ENCODE measurements at places on chromosomes 4 and X.

DNA sequence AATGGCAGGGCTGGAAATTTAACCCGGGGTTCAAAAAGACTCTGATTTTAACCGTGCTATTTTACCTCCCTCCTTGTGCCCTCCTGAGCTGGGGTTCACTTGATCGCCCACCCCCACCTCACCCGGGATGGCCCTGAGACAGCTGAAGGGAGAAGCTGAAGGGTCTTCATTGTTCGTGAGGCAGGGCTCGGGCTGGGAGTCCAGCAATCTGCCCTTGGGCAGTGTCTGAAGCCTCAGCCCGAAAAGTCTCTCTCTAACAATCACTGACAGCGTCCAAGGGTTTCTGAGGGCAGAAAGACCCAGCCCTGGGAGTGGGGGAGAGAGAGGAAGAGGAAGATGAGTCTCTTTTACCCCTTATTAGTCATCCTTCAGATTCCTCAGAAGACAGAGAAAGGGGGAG is 39.4 kb upstream of the PHOX2B start:
- no peak for DNase-seq

GRCh38 chr4:16235209-16235608 is 8.9 kb upstream of the TAPT1 start:
- DNase-seq: no peak

- no peak for DNase-seq
Measured at GRCh38 chr4:68272860-68273259, 27.4 kb upstream of the TMPRSS11B start.

DNA sequence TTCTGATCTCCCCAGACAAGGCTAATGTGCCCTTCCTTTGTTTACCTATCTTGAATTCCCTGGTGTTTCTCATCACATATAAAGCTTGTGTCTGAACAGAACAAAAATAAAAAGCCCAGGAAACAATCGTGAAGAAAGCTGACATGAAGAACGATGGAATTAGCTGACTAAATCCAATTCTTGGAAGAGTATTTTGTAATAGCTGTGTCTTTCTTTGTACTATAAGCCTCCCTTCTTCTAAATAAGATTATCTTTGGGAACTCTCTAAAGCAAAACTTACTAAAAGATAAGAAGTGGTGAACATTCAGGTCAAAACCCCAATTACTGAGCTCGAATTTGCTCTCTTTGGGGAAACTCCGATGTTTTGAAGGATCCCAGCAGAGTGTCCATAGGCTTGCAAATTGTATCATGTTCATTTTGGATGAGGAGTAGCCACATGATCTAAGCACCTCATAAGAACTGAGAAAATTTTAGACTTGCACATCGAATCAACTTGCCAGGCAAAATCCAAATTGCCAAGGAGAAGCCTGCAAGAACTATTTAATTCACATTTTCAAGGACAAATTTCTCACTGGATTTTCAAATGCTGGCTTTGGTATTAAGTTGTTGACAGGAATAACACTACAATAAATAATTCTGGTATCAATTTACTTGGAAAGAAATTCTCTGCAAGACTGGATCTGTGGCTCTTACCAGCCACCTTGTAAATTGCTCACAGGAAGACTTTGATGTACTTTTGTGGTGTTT is 106.2 kb downstream of the LNX1 start:
- no peak for DNase-seq

GRCh38 chrX:48715876-48716502 is 19.5 kb downstream of the SUV39H1 start:
- DNase-seq: no peak

GRCh38 chr4:6956087-6956433 is 46.4 kb downstream of the TBC1D14 start:
- no peak for DNase-seq

DNA sequence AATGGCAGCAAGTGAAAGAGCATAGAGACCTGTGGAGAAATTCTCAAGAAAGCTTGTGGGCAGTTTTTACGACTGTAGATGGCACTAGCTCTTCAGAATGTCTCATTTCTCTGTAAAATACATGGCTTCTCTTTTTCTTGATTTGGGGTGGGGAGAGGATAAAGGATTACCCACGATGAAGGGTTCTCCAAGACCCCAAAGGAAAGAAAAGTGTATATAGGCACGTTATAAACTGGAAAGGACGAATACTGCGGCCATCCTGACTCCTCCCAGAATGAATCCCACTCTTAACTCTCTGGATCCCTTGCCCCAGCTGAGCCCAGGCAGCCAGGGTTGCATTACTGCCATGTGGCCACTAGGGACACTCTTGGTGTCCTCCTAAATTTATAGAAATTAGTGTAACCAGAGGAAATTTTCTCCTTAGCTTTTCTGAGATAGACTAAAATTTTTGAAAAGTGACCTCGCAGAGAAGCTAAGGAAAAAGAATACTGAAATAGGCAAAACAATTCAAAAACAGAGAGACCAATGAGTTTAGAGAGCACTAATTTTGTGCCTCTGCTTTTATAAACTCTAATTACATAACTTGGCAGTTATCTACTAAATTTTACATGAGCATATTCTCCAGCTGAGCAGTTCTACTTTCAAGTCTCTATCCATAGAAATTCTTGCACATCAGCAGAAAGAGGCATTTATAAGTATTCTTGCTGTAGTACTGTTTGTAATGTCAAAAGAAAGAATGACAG is 37.8 kb upstream of the PCDH19 start:
- peak; percentile 6 for DNase-seq

DNA sequence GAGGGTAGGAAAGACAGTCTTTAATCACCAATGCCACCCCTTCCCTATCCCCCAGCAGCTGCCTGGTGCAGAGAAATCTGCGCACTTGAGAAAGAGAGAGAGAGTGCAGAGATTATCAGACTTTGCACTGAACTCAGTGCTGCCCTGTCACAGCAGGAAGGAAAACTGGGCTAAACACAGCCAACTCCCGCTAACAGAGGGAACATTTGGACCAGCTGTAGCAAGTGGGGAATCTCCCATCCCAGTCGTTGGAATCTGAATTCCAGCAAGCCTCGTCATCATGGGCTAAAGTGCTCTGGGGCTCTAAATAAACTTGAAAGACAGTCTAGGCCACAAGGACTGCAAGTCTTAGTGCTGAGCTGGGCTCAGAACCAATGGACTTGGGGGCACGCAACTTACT is 168.7 kb downstream of the DLG3 start:
- DNase-seq: no peak

- DNase-seq: no peak
Measured at GRCh38 chrX:114390251-114390796, 193.6 kb upstream of the HTR2C start.

DNA sequence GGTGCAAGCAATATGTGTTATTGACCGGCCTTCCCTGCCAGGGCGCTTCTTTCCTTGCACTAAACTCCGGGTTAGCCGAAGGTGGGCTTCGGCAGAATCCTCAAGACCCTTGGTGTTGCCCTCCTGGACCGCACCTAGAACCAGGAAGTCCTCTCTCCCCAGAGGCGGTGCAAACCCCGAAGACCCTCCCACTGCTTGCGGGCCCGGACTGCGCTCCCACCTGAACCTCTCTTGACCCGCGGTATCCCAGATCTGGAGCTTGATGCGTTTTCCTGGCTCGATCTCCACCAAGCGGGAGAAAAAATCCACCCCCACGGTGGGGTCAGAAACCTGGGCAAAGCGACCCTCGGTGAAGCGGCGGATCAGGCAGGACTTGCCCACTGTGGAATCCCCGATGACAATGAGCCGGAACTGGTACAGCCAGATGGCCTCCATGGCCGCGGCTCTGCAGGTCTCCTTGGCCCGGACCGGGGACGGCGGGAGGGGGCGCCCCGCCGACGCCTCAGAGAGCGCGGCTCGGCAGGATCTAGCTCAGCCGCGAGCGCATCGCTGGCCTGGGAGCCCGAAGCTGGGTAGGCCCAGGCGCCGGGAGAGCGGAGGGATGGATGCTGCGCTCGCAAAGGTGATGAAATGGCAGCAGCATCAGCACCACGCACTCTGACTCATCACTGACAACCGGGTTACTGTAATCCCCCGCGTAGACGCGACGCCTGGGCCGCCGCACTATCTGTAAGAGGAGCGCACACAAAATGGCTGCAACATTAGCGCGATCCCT is at the start of gene RAB39B:
Gene RAB39B (minus strand): TSS at position 638 of the 775 bp plus-strand sequence. CDS start 203 bp downstream, at position 435.
- DNase-seq: peak; percentile 52

DNA sequence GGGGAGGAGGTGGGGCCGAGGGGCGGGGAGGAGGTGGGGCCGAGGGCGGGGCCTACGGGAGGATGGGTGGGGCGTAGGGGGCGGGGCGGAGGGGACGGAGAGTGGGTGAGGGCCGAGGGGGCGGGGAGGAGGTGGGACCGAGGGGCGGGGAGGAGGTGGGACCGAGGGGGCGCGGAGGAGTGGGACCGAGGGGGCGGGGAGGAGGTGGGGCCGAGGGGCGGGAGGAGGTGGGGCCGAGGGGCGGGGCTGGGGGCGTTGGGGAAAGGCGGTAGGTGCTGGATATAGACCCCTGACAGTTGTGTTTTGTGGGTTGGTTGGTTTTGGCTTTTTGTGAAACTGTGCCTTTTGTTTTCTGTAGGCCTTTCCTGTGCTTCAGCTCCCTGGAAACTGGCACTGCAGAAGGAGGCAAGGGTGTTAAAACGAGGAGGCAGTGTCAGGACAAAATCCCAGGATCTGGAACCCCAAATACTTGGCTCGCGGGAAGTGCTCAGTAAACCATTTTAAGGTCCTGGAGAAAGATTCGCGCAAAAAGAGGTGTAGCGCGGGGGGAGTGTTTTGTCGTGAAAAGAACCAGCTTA is 580 bp upstream of the MMGT1 start:
- DNase-seq: peak; percentile 79

DNA sequence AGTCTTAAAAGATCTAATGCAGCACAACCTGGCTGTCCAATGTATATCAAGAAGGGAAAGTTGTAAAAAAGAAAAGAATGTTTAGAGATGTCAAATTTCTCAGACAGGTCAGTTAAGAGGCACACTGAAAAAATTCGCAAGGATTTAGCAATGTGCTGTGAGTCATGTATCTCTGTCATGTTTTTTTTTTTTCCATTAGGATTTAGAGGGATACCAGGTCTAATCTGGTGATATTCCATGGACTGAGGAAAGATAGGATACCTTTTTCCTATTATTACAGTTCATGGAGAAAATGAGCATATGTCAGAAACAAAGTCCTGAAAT is 815.4 kb upstream of the PCDH10 start:
- no peak for DNase-seq

GRCh38 chr4:4425119-4425690 is 38.3 kb downstream of the NSG1 start:
- DNase-seq: no peak

DNA sequence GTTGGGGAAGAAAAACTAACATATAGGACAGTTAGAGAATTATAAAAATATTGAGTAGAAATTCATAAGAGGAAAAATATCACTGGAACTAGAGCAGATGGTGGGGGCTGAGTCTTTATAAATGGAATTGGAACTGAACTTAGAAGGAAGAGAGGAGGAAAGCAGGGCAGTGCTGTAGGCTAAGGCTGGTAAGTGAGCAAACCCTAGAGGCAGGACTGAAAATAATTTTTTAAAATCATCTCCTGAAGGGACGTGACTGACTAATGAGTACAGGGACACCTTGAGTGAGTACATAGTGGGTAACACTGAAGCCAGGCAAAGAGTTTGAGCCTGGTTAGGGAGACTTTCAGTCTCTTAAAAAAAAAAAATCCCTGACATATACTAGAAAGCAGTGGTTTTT is 63.3 kb downstream of the GALNT7 start:
- DNase-seq: peak; percentile 52

DNA sequence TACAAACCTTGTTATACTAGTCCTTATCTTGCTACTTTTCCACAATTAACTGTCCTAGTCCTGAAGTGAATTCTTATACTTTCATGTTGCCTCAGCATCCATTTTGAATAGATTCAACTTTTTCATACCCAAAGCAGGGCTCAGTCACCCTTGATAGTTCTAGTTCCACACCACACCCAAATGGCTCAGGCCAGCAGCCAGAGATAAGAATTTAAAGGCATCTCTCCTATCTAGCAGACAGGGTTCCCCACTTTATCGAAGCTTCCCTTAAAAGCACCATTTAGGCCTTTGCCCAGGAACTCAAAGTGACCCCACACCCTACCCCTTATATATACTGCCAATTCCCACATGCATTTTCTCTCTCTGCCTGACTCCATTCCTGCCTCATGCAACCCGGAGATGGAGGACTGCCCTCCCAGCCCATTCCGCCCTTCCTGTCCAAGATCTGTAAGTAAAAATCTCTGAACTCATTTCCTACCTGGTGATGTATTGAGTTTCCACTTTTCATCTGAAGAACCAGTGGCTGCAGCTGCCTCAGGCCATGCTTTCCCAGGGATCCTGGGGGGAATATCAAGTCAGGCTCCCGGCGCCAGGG is 63.7 kb upstream of the TXK start:
- no peak for DNase-seq

Data from suppressor macrophage (primary cell).